PC-9 (cell line): ENCODE measurements at places on chromosomes 1 and 21.
A peak's percentile ranks its signal among the peaks of the same experiment; 100 is the strongest.

GRCh38 chr1:204284929-204285328, 71.1 kb upstream of the GOLT1A start:
- no peak for DNase-seq

- peak; percentile 30 for DNase-seq
These were observed 1.0 kb downstream of the GALNT2 start for GRCh38 chr1:230067871-230068620.

DNA sequence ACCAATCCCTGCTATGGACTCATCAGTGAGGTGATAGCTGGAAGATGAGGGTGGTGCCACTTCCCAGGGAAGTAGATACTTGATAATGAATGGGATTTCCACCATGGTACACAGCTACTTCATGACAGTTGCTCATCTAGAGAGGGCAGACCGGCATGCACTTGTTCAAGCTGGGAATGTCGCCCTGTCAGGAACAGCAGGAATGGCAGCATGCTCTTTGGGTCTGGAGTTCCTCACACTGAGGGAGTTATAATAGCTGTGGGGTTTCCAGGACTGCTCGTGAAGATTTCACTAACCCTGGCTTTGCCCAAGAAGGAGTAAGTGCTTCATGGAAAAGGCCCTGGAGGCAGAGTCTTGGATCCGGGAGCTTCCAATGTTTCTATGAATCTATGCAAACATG, 129.2 kb downstream of the PSMG1 start:
- DNase-seq, result no peak

- peak; percentile 55 for DNase-seq
These were observed 47.0 kb upstream of the POU2F1 start for GRCh38 chr1:167173516-167174184.

DNA sequence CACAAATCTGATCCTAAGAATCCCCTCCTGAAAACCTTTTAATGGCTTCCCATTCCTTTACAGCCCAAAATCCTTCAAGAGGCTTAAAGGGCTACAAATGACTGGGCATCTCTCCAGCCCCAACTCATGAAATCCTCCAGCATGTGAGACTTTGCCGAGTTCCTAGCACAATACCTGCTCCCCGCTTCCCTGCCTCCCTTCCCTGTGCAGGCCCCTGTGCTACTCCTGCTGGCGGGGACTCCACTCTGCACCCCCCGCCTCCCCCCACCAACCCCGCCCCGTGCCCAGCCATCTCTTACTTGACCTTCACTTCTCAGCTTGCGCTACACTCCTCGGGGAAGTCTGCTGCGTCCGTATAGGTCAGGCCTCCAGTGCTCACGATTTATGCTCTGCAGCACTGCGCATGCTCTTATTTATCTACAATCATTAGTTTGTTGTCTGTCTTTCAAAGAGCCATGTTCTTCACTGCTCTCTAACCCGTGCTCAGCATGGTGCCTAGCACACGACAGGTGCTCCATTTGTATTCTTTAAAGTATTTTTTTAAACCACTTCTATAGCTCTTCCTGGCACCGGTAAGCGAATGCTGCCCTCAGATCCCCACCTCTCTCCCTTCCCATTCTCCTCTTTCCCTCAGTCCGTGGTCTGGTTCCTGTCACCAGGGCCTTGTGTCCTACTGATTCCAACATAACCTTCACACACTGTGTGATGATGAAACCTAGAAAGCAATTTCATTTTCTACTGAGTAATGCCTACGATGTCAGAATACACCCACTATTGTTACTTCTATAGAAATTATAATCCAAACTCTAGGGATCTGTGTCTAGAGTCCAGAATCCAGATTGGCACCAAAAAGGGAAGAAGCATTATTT, 37.5 kb upstream of the PLA2G2C start:
- DNase-seq, result no peak

DNA sequence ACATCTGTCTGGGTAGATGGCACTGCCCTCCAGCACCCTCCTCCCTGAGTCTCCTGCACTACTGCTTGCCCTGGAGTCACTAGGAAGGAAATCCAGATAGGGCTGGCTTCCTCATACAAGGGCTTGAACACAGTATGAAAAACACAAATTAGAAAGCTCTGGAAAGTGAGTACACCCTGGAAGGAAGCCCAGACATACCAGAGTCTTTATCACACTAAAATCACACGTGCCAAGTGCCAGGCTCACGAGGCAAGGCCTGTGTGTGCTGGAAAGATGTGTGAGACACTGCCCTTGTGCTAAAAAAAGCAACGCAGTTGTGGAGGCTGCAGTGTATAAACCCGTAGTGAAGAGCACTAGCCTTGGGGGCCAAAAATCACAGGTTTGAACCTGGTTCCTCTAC, 28.3 kb upstream of the S100A7 start:
- DNase-seq, result no peak
